ENCODE measurements at places on chromosomes 7 and 10.

DNA sequence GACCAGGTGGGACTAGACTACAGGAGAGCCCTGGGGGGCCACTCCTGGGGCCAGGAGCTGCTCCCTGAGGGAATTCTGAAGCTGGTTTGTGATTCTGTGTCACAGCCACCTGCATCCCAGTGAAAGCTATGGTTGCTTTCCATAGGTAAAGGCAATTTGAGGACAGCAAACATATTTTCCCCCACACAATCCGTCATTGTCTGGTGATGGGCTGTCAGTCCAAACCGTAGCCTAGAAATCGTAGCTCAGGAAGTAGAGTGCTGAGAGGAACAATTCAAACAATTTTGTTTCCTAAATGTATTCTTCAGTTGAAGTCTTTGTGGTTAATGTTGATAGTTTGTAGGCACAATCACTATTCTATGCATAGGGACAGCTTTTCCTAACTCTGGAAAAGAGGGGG is 106.0 kb upstream of the INSYN2A start:
- no peak for DNase-seq

DNA sequence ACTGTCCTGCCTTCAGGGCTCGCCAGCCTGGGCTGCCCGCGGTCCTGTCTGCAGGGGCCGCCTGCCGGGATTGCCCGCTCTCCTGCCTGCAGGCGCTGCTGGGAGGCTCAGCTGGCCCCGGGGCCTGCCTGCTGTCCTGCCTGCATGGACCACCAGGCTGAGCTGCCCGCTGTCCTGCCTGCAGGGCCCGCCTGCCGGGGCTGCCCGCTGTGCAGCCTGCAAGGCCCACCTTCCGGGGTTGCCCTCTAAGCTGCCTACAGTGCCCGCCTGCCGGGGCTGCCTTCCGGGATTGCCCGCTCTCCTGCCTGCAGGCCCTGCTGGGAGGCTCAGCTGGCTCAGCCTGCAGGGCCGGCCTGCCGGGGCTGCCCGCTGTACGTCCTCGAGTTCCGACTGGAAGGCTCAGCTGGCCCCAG is 164.4 kb downstream of the GLRX3 start:
- DNase-seq = no peak

DNA sequence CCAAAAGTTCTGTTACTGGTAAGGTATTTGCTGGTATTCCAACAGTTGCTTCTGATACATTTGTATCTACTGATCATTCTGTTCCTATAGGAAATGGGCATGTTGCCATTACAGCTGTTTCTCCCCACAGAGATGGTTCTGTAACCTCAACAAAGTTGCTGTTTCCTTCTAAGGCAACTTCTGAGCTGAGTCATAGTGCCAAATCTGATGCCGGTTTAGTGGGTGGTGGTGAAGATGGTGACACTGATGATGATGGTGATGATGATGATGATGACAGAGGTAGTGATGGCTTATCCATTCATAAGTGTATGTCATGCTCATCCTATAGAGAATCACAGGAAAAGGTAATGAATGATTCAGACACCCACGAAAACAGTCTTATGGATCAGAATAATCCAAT is 131.0 kb downstream of the AASS start:
- DNase-seq = no peak

DNA sequence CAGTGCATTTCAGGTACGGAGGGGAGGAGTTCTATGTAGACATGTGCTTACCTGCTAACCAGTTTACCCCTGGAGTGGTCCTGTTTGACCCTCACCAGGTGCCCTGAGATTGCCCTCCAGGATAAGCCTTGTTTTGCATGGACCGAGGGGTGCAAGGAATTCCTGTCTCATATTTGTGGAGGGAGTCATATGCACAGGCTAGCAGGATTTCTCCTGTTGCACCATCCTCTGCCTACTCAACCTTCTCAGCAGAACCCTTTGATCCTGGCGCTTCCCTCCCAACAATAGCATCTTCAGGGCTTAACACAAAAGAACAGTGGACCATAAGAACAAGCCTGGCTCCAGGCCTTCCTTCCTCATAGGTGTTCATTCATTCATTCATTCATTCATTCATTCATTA is 7.2 kb downstream of the TRPV6 start:
- DNase-seq = no peak

DNA sequence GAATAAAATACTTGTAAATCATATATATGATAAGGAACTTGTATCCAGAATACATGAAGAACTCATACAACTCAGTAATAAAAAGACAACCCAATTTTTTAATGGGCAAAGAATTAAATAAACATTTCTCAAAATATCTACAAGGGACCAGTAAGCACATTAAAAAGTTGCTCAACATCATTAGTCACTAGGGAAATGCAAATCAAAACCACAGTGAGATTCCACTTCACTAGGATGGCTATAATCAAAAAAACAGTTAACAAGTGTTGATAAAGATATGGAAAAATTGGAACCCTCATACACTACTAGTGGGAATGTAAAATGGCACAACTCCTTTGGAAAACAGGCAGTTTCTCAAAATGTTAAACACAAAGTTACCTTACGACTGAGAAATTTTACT is 40.3 kb upstream of the YAE1 start:
- DNase-seq = no peak

DNA sequence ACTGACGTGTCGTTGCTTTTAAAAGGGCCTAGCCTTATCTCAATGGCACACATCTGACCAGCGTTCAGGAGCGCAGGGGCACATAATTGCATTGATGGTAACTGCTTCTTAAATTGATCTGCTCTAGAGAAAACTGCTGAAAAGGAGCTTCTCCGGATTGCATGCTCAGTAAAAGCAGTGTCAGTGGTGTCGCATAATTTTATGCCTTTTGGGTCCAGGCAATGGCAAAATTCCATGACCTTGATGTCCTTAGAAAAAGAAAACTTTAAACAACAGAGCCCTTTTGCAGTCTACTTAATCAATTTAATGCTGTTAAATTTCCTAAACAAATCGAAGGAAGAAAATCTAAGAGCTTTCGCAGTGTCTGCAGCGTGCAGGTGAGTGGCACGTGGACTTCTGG is 75.7 kb downstream of the PTPRE start:
- DNase-seq = no peak

DNA sequence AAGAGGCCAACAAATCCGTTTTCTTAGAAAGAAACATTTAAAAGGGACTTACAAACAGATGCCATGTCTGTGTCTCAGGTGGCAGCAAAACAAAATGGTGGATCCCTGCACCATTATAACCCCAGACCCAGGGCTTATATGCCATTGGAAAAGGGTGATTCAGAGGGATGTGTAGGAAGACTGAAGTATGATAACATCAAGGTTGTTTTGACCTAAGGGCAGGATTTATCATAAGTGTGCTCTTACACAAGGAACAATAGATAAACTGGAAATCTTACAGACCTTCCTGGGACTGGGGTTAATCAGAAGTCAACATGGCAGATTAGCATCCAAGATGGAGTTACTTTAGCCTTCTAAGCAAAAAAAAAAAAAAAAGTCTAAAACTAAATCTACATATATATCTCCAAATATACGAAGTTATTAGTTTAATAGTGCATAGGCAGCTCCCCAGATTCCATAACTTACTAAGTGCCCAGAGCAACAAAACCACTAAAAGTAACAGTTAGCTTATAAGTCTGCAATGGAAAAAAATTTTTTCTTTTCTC is 34.3 kb upstream of the WNT16 start:
- no peak for DNase-seq

DNA sequence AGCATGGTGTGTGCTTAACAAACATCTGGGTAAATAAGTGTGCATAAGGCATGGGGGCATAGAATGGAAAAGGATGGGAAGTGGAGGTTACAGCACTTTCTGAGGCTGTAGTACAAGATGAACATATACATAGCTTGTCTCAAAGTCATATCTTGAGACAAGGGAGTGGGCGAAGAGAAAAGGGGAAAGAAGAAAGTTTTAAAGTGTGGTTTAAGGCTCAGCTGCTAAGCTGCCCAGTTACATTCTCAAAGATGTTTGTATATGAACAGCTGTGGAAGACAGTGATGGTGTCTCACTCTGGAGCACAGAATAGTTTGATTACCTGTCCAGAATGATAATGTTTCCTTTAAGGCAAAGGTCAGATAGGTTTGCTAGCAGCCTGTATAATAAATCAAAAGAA is 61.9 kb upstream of the LANCL2 start:
- no peak for DNase-seq

DNA sequence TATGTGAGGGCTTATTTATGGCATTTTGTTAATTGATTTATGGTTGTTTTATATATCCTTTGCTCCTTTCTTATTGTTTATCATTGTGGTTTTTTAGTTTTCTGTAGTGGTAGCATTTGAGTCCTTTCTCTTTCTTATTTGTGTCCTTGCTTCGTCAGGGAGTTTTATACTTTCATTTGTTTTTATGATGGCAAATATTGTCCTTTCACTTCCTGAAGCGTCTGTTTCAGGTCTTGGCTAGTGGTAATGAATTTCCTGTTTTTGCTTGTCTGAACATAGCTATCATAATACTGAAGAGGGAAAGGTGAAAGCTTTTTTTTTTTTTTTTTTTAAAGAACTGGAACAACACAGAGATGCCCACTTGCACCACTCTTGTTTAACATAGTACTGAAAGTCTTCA is 228.2 kb downstream of the ATRNL1 start:
- DNase-seq = no peak

- no peak for DNase-seq
Observed at GRCh38 chr10:13441476-13441875, 87.3 kb downstream of the BEND7 start.

DNA sequence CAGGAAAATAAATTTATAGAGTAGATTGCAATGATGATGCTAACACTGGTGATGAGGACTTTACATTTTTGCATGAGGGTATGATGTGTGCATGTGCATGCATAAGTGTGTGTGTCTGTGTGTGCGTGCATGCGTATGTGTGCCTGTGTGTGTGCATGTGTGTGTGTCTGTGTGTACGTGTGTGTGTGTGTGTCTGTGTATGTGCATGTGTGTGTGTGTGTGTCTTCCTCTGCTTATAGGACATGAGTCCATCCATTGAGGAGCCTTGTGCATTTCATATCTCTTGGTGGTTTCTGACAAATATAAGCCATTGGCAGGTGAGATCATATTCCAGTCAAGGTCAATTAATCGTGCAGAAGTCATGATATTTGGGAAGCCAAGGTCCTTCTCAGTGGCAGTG is 277.8 kb downstream of the LRMDA start:
- no peak for DNase-seq

DNA sequence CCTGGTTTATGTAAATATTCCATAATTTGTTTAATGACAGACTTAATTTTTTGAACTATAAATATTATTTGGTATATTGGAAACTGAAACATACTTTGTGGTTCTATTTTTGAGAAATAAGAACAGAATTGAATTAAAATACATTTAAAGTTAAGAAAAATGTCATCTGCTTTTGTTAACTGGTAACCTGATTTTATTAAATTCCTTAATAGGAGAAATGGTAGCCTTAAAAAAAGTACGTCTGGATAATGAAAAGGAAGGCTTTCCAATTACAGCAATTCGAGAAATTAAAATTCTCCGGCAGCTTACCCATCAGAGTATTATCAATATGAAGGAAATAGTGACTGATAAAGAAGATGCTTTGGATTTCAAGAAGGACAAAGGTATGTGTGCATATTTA is 51.6 kb downstream of the CDK13 start:
- DNase-seq = no peak

DNA sequence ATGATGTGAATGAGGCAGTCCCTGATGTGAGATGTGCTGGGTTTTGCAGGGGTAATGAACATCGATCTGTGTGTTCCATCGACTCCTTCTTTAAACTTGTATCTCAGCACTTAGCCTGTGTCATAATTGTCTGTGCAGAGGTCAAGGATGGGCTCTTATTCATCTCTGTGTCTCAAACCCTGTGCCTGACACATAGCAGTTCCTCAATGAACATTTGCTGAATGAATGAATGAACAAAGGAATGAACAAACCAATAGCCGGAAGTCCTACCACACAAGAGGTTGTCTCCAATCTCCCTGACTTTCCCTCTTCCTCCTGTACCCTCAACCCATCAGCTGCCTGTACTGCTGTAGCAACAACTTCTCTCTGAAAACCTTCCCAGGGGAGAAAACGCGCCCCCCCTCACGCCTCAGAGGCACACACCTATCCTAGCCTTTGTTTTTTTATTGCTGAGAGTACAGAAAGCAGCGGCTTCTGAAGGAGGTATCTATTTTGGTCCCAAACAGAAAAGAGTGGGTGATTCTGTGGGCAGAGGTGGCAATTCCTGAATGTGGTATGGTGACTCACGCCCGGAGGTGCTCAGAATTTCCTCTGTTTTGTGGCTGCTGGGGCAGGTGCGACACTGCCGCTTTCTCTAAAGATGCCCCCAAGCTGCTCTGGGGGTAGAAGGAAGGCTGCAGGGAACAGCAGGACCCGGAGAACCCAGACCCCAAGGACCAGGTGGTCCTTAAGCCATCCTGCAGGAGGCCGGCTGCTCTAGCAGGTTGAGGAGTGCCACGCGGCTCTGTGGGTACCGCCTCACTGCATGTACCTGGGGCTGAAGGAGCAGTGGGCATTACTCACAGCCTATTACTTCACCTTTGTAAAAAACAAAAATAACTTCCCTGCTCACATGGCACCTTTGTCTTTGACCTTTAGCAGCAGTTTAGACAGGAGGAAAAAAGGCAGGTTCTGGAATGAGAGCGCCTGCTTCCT is 9.6 kb downstream of the IL2RA start:
- DNase-seq = no peak

- DNase-seq = peak; percentile 33
Observed at GRCh38 chr10:110357252-110357780, 52.6 kb upstream of the SMNDC1 start.

- DNase-seq = no peak
Observed at GRCh38 chr10:30172673-30173072, 113.3 kb upstream of the JCAD start.

DNA sequence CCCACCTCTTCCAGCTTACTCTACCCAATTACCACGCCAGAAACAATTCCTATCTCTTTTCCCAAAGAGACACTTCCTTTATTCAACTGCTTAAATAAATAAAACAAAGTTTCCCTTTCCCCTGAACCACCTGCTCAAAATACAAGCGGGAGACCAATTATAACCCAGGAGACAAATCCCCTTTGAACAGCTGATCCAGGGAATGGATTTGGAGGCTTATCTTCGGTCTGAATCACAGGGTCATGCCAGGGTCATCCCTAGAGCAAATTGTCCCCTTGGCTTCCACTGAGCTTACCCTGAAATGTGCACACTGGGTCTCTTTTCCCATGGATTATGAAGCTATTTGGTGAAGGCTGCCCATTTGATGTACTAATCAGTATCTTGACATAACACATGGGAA is 99.9 kb upstream of the JAZF1 start:
- no peak for DNase-seq

Data from ACHN (cell line).